Dermis microvascular lymphatic vessel endothelial cell (primary cell): ENCODE measurements at places on chromosomes 3 and 15. TPM values are rescaled to one million over a fixed set of nuclear protein-coding genes. Genes with fewer than 3 reads are reported as not detected.

Gene NR1I2
- total RNA-seq: under 0.01 TPM in 1 of 2 replicates, not detected in the other

Gene GOLGA8Q
- total RNA-seq: 0.13 TPM in 2 replicates

Gene MAGI1
- total RNA-seq: 49.0 and 80.4 TPM in 2 replicates

Gene ACKR2
- 3.5 and 23.5 TPM in 2 replicates for total RNA-seq

Gene GOLGA8T
- total RNA-seq: under 0.01 and 0.13 TPM in 2 replicates

Gene LMAN1L
- total RNA-seq: not detected in 2 replicates

Gene LRRC34
- 0.76 and 3.1 TPM in 2 replicates for total RNA-seq

Gene EXD1
- under 0.01 TPM in 1 of 2 replicates, not detected in the other for total RNA-seq

Gene PLA2G4D
- total RNA-seq: not detected in 2 replicates

Gene SLC12A8
- total RNA-seq: 0.13 and 0.38 TPM in 2 replicates

Gene NR2E3
- under 0.01 and 0.13 TPM in 2 replicates for total RNA-seq

Gene PLCH1
- under 0.01 TPM in 1 of 2 replicates, not detected in the other for total RNA-seq

Gene RPUSD2
- 9.9 and 11.1 TPM in 2 replicates for total RNA-seq

Gene UROC1
- total RNA-seq: not detected in 2 replicates

Gene RETNLB
- total RNA-seq: not detected in 2 replicates

Gene GP5
- 0.13 TPM in 2 replicates for total RNA-seq

Gene SQOR
- 142 and 156 TPM in 2 replicates for total RNA-seq

Gene RLBP1
- not detected in 2 replicates for total RNA-seq

Gene RPS17
- total RNA-seq: 1,774 and 1,923 TPM in 2 replicates

Gene PSTPIP1
- total RNA-seq: 0.13 and 0.25 TPM in 2 replicates

Gene SNRPN
- total RNA-seq: 74.5 and 95.1 TPM in 2 replicates

Gene CISH
- 0.13 and 0.38 TPM in 2 replicates for total RNA-seq

Gene FHIT
- total RNA-seq: 0.51 and 2.0 TPM in 2 replicates

Gene ITIH4
- total RNA-seq: 0.39 and 1.0 TPM in 2 replicates

Gene ARRDC4
- 0.90 and 1.6 TPM in 2 replicates for total RNA-seq

Gene PARP9
- total RNA-seq: 12.4 and 13.6 TPM in 2 replicates

Gene CCR2
- total RNA-seq: not detected in 2 replicates

Gene CLRN1
- not detected in 2 replicates for total RNA-seq

Gene PLA2G4E
- not detected in 2 replicates for total RNA-seq

Gene UCN2
- total RNA-seq: not detected in 2 replicates

Gene NRROS
- total RNA-seq: 6.3 and 13.3 TPM in 2 replicates

Gene CCDC33
- not detected in 2 replicates for total RNA-seq

Gene MESP1
- total RNA-seq: under 0.01 and 0.13 TPM in 2 replicates

Gene PLCB2
- under 0.01 TPM in 1 of 2 replicates, not detected in the other for total RNA-seq

Gene PP2D1
- not detected in 2 replicates for total RNA-seq

Gene GRK7
- not detected in 2 replicates for total RNA-seq

Gene FILIP1L
- 19.0 and 20.7 TPM in 2 replicates for total RNA-seq

Gene CPA3
- total RNA-seq: 0.51 TPM in 1 of 2 replicates, not detected in the other

Gene CAMK1
- 24.7 and 33.1 TPM in 2 replicates for total RNA-seq

Gene SLC15A2
- under 0.01 TPM in 2 replicates for total RNA-seq

Gene MCTP2
- total RNA-seq: 6.8 and 7.0 TPM in 2 replicates

Gene LRRIQ4
- total RNA-seq: under 0.01 TPM in 1 of 2 replicates, not detected in the other

Gene DUOXA2
- total RNA-seq: not detected in 2 replicates

Gene MKRN3
- total RNA-seq: under 0.01 TPM in 1 of 2 replicates, not detected in the other

Gene TXNRD3
- total RNA-seq: 8.6 and 9.9 TPM in 2 replicates

Gene SKIC8
- 67.9 and 84.5 TPM in 2 replicates for total RNA-seq

Gene PLD1
- 62.2 and 89.2 TPM in 2 replicates for total RNA-seq

Gene TGM4
- total RNA-seq: 0.13 TPM in 2 replicates

Gene CCNB2
- total RNA-seq: 9.5 and 30.4 TPM in 2 replicates

Gene SERPINI1
- total RNA-seq: 0.76 and 1.4 TPM in 2 replicates

Gene TMC3
- not detected in 2 replicates for total RNA-seq

Gene GOLGA8J
- not detected in 2 replicates for total RNA-seq
